Activated T-cell treated with anti-CD3 and anti-CD28 coated beads for 48 hours (primary cell): ENCODE measurements at places on chromosomes 1 and 21.
A peak's percentile ranks its signal among the peaks of the same experiment; 100 is the strongest.

DNA sequence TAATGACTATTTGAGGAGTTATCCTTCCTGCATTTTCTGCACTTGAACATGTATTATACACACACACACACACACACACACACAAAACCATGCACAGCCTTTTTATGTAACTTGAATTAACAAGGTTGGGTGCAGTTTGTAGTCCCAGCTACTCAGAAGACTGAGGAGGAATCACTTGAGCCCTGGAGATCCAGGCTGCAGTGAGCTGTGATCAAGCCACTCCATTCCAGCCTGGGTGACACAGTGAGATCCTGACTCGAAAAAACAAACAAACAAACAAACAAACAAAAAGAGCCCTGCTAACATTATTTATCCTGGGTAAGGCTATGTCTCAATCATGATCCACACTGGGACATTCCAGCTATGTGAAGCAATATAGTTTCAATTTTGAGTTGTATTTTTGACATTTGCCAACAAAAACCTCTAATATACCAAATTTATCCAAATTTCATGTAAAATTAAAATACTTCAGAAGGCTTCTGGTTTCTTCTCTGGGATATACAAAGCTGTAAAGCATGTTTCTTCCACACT, 156.8 kb downstream of the NTPCR start:
- DNase-seq = no peak

DNA sequence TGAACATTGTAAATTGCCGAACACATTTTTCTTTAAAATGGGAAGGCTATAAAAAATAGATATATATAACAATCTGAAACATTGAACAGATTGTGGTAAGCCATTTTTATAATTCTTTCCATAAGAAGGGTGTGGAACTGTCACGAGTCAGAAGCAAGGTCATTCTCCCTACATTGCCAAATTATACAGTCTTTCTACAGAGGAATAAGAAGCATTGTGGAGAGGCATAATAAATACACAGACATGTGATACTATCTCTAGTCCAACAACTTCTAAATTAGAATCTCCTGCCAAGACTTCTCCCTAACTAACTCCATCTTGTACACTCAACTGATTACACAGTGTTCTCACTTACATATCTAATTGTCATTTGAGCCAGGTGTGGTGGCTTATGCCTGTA, 227.9 kb downstream of the CENPF start:
- DNase-seq = no peak

- no peak for DNase-seq
Measured at GRCh38 chr1:87129038-87129437, 199.6 kb upstream of the LMO4 start.

DNA sequence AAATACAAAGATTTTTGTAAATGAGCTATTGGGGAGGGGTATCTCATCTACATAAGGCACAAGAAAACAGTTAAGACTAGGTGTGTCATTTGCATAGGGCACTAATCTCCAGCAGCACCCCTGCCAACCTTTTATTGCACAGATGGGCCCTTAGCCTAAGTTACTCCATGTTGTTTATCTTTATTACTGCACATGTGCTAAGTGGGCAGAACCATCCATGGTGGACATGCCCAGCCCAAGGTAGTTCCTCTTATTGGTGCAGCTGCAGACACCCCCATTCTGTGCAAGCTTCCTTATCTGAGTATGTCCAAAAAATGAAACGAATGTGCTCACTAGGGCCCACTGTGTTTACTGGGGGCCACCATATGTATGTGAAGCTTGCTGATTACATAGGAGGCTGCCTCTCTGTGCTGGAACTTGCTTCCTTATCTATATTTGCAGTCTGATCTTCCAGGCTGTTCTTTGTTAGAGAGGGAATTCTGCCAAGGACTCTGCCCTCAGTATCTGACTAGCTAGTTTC, 77.3 kb upstream of the NEK7 start:
- DNase-seq = no peak

GRCh38 chr1:7752512-7753417, 18.3 kb upstream of the VAMP3 start:
- DNase-seq = peak; percentile 15

GRCh38 chr1:64933296-64934070, 32.9 kb downstream of the JAK1 start:
- DNase-seq = no peak

DNA sequence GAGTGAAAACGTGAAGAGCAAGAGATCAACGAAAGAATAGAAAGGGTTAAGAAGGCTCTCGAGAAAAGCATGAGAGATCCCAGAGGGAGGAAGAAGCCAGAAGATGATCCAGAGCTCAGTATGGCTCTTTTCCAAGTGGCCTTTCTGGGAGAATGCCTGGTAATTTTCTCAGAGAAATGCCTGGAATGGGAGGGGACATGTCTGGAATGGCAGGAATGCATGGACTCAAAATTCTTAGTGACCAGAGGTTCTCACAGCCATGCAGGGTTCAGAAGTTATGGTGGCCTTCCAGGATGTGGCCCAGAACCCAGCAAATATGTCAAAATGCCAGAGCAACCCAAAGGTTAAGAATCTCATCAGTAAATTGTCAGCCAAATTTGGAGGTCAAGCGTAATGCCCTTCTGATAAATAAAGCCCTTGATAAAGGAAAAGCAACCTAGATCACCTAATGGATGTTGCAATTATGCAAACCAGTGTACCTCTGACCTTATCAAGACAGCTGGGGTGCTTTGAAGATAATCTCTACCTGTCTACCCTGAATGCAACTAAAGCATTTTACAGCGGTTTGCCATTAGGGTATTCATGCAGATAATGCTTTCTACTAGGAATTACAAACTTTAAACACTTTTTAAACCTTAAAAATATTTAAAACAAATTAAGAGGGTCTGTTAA, 53.1 kb downstream of the NBPF6 start:
- DNase-seq = no peak

DNA sequence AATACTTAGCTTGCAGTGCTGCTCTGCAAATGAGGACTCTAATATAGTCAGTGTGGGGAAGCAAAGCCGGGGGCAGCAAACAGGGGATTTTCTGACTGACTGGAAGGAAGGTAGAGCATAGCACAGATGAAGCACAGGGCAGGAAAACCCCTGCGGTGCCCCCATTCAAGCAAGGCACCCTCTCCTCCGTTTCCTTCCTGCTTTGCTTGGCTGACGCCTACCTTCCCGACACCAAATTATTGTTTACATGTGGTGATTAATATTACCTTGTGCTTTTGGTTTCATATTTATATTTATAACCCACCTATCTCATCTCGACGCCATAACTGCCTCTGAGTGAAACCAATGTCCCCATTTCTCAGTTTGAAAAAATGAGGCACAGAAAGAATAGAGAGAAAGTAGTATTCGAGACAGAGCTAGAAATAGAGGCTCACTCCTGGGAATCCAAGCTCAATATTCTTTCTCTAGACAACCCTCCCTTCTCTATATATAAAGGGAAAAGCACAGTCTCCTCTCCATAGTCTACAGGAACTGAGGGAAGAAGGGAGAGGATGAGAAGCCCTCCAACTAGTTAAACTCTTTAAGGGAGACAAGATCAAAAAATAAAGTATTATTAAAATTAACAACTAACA, 41.3 kb downstream of the PIK3C2B start:
- DNase-seq = peak; percentile 47

- DNase-seq = no peak
Measured at GRCh38 chr1:118905196-118905595, 82.9 kb downstream of the TBX15 start.

- no peak for DNase-seq
Measured at GRCh38 chr1:203101813-203102634, 16.2 kb upstream of the MYOG start.

DNA sequence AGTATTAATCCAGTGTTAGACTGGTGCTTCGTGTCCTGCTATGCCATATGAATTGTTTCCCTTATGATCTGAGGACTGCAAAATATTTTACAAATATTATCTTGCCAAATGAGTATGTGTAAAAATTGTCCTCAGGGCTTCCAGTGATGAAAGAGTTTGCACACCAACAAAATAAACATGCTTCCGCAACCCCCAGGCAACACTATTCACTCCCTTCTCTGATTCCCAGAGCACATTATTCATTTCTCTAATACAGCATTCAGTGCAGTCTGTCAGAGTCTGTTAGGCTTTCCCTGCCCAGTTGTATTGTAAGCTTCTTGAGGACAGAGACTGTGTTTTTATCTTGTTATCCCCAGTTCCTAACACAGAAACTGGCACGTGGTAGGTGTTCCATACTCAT, 409.9 kb upstream of the C1orf87 start:
- DNase-seq = no peak

DNA sequence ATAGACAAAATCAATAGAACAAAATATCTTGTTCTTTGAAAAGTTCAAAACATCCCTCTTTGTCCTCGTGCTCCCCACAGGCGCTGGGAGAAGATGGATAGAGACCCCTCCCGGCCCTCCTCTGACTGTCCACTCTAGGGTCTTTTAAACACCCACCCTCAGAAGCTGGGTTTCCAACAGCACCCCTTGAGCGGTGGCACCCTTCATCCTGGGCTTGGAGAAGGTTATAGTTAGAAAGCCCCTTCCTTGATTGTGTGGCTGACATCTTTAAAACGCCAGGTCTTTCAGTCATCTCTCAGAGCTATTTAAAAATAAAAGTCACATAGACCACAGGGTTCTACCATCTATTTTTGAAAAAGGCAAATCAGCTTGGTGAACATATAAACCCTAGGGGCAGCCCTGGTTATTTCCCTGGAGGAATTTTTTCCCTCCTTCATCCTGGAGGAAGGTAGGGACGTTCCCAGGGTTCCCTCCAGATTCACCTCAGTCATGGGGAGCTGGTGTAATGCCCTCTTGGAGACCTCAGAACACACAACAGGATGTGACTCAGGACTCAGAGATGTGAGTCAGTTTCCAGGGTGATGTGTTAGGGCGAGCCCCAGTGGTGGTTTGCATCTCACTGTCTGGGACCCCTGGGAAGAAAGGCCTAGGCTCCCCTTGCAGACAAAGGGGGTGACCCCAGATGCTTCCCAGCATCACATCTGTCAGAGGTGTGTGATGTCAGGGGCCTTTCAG, 138.5 kb downstream of the CLIC6 start:
- DNase-seq = peak; percentile 56

DNA sequence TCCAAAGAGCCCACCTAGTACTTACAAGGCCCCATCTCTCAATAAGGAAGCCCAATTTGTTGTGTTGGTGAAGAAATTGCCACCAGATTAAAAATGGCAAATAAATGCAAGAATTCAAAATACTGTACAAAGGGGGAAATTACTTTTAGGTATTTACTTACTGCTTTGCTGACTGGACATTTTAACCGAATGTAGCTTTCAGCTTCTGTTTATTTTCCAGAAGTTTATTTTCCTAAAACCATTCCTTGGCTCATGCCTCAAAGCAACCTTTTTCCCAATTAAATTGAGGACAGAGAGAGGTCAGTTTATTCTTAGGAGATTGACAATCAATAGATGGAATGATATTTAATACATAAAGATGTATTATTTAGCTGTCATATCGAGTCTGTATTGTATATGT, 47.6 kb upstream of the H6PD start:
- no peak for DNase-seq

- peak; percentile 82 for DNase-seq
Measured at GRCh38 chr1:153568367-153569099, 2.9 kb upstream of the S100A2 start.

- DNase-seq = no peak
Measured at GRCh38 chr21:44701023-44701400, 4.0 kb downstream of the KRTAP10-12 start.

DNA sequence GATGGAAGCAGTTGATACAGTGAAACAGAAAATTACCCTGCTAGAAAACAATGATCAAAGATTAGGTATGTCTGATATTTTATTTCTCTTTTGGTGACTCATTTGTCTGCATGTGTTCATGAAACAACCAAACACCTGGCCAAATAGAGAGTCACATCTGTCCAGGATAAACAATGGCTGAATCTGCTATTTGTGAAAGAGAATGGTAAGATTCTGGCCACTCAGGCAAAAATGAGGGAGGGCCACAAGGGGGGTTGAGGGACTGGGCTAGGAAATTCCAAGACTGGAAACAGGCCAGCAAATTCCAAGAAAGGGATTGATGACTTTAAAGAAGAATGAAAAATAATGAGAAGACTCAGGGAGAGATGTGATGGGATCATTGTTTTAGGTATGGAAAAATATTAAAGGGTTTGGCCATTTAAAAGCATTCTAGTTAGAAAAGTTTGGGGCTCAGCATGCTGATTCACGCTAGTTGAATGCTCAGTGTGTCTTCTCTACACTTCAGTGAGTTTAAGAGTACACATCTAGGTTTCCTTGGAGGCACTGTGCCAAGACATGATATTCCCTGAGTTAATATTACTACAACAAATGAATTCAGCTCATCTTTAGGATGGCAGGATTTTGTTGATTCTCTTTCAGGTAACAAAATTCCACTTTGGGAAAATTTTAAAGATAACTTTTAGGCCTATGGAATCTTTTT, 44.9 kb downstream of the TRAF5 start:
- no peak for DNase-seq

DNA sequence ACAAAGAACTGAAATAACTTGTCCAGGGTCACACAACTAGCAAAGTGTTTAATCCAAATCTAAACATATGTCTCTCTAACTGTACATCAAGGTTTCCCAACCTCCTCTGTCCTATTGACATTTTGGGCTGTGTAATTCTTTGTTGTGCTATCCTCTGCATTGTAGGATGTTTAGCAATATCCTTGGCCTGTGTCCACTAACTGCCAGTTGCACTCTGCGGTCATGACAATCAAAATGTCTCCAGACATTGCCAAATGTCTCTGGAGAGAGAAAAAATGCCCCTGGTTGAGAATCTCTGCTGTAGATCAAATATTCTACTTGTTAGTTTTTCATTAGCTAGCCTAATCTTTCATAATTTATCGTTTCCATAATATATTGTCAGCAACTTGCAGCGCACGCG, 353.4 kb upstream of the NEGR1 start:
- no peak for DNase-seq

DNA sequence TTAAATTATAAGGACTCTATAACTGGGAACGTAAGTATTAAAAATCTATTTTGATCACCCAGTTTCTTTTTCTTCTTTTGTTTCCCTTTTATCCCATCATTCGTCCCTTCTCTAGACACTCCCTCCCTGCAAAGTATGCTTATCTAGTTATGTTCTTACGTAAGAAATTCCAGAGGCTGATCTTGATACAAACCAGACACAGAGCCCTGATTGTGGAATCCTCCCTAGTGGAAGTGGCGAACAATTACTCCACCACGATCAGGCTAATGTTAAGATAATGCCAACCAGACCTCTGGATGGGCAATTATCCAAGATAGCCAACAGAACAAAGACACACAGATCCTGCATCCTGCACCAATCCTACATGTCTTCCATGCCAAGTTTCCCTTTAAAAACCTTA, 1557.4 kb downstream of the PLA2G4A start:
- no peak for DNase-seq
